ENCODE measurements at places on chromosomes 2 and 18.

DNA sequence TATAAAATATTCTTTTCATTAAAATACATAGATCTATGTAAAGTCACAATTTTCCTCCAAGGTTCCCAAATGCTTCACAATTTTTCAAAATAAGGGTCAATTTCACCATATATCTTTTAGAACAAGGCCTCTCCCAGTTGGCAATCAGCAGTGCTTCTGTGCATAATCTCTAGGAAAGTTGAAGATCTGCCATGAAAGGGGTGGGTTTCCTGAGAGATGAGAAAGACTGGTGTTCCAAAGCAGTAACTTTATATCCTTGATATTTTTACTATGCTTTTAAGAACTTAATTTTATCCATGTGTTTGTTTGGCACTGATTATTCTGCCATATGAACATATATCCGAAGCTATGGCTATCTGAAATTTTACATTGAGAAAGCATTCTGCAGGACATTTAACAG, 199.4 kb upstream of the CYP26B1 start:
- no peak for DNase-seq

DNA sequence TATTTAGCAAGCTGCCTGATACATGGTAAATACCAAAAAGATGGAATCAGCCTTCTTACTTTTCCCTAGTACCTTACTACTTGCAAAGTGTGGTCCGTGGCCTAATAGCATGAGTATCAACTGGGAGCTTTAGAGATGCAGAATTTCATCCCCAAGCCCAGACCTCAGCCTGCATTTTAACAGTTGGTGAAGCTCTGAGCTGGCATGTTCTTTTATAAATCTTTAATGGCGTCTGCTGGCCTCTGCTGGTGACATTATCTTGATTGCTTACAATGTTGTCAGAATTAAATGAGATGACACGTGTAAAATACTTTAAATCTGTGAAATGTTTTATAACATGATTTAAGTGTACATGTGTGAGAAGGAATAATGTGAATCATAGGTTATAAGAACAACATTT, 115.1 kb upstream of the NOSTRIN start:
- no peak for DNase-seq

- DNase-seq: no peak
Measured at GRCh38 chr2:166343467-166343866, 32.3 kb downstream of the SCN9A start.

DNA sequence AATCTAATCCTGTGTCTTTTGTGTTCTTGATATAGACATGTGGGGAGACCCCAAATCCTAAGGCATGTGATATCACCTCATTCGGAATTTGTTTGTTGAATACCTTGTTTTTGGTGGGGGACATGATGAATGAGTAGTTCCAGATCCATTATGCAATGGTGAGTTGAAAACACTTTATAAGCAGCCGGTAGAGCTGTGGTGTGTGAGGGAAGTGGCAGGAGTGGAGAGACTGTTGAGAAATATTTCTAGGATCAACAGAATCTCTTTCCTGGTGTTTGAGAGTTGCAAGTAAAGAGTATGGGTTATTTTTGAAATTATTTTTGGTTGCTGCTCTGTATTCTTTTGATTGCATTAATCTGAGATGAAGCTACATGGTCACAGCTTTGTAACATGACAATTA, 34.4 kb downstream of the LHCGR start:
- DNase-seq: no peak

- no peak for DNase-seq
Measured at GRCh38 chr2:83782122-83782521, 677.0 kb downstream of the SUCLG1 start.

GRCh38 chr2:95393901-95394300, 8.6 kb upstream of the FAHD2A start:
- no peak for DNase-seq

DNA sequence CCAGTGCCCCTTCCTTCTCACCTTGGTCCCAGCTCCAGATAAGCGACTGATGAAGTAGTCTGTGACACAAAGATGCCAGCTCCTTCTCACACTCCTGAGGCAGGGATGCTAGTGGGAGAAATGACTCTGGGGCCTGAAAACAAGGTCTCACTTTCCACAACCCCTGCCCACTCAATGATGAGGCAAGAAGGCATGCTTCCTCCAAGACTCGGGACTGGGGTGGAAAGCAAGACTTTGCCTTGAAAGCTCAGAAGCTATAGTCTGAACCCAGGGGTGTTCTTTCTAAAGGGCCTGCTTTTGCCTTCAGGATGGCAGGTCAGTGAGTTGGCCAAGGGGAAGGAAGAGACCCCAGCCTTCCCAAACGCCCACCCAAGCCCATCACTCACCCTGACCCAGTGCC, 1.4 kb downstream of the CCDC142 start:
- no peak for DNase-seq
